NCI-H748 treated with DMSO at 0.1 percent for 48 hours (cell line): ENCODE measurements at places on chromosomes 16 and 17.

DNA sequence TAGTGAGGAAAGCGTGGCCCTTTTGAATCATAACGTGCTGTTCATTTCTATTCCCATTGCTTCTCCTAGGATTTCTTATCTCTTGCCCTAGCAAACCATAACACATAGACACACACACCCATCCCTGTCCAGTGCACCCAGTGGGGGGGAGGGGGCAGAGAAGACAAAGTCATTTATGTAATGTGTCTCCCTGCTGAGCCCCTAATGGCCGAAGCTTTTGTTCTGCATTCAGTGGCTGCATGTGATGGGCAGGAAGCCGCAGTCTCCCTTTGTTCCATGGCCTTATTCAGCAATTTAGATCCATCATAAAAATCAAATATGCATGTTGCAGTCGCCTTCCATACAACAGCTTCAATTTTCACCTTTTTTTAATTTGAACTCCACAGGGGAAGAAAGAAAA is 325.4 kb downstream of the ZFHX3 start:
- peak; percentile 80 for DNase-seq

DNA sequence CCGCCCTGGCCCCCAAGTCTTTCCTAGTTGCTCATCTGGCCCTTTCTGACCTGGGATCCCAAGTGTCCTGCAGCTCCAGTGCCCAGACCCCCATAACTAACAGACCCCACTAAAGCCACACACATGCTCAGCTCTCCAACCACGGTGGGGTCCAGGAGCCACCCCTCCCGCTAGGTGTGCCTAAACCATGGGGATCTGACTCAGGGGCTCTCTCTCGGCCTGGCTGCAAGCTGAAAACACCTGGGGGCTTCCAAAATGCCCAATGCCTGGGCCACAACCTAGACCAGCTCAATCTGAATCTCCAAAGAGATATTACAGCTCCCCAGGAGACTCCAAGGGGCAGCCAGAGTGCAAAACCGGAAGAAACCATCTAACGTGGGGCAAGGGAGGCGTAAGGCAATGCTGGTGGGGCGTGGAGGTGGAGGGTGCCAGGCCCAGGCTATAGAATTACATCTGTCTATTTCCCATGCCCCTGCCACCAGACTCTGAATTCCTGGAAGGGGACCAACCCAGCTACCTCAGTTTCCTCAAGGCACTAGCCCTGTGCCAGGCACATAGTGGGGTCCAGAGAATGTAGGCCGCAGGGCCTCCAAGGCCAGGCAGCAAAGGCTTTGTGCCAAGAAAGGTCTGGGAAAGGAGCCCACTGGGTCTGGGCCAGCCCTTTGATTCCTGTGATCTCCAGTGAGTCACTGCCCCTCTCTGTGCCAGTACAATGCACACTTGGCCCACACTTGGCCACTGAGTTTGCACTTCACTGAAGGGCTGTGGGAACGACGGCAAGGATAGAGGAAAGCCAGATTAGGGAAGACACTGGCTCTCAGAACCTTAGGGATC is 3.3 kb downstream of the CD2BP2 start:
- no peak for DNase-seq

DNA sequence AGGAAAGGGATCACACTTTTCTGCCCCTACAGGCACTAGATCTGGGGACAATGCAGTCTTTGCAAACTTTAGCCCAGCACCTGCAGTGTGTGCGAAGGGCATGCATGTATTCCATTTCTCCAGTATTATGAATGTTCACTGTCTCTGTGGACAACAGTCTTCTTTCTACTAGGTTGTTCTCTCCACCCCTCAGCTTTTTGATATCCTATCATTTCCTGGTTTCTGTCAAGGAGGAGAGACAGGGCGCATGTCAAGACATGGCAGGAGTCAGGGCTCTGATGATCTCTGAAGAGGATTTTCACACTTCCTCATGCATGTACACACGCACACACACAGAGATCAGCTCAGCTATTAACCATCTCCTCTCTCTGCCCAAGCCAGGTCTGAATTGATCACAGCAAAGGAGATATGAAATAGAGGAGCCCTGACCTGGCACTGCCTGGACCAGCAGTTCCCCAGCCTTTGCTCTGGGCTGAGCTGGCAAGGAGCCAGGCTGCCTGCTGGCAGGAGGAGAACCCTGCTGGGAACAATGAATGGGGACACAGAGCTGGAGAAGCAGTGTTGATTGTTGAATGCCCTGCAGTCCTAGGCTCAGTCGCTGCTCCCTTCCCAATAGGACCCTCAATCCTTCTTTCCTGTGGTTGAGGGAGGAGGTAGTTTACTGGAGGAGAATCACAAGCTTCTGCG is 2.6 kb downstream of the GPR179 start:
- DNase-seq, result peak; percentile 46

DNA sequence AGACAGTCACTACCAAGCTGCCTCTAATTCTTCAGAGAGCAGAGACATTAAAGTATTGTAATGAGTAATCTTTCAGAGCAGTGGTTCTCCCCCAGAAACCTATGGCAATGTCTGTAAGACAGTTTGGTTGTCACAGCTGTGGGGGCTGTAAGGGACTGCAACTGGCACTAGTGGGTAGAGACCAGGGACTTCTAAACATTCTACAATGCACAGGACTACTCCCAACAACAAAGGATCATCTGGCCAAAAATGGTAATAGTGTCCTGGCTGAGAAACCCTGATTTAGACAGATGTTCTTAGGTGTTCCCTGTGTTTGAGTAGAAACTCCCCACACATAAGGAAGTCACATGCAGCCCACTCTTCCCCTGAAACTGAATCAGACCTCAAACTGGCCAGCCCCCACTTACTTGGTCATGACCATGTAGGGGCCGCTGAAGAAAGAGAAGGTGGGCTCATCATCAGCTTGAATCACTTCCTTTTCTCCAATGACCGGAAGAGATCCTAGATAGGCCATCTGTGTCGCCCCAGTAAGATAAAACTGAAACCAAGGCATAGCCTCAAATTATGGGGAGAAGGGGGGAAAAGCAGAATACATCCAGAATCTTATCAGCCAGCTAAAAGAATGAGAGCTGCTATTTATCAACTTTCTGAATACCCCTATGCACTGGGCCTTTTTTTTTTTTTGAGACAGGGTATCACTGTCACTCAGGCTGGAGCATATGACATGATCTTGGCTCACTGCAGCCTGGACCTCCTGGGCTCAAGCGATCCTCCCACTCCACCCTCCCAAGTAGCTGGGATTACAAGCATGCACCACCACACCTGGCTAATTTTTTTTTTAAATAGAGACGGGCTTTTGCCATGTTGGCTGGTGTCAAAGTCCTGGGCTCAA is 75.8 kb downstream of the TEX14 start:
- no peak for DNase-seq
